ENCODE measurements at places on chromosomes 16 and 17.

- no peak for DNase-seq
These were observed 109.3 kb downstream of the IRX5 start for GRCh38 chr16:55039931-55040330.

GRCh38 chr16:81817789-81818567, 38.9 kb downstream of the PLCG2 start:
- DNase-seq: no peak

- no peak for DNase-seq
These were observed 77.3 kb upstream of the CDH5 start for GRCh38 chr16:66289051-66289680.

GRCh38 chr17:2624292-2624731, 30.9 kb downstream of the PAFAH1B1 start:
- DNase-seq: no peak

DNA sequence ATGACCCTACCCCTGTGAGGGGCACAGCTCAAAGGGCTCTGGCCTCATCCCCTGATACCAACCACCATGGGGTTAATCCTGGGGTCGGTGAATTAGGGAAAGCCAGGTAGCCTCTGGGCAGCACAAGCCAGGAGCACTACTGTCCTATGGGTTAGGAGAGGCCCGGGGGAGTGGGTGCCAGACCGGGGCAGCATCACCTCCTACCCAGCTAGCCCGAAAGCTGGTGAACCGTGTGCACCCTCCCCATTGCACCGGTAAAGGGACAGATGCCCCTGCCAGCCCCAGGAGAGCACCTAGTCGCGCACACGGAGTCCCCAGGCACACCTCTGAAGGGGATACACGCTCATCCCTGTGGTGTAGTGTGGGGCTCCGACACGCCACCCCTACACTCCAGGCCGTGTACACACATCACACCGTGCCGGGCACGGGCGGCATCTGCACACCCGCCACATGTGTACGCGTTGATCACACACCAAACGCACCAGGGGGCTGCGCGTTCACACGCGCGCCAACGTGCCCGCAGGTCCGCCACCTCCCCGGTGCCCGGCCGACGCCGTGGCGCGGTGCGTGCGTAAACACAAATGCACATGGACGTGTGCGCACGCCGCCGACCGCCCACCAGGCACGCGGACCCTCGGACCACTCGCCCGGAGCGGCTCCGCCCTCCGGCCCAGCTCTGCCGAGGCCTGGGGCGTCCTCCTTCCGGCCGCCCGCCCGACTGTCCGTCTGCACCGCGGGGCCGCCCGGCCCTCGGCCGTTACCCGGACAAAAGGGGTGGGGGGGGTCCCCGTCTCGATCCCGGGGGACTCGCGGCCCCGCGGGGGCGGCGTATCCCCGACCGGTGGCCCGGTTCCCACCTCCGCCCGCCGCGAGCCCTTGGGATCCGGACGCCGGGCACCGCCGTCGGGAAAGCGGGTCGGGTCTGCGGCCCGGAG, 785 bp downstream of the UBALD1 start:
- peak; percentile 39 for DNase-seq

GRCh38 chr17:17063546-17064122, 21.4 kb downstream of the MPRIP start:
- no peak for DNase-seq

- DNase-seq: no peak
These were observed 7.0 kb upstream of the ODF4 start for GRCh38 chr17:8332688-8333087.

GRCh38 chr16:49456763-49457162, 83.2 kb downstream of the C16orf78 start:
- no peak for DNase-seq

DNA sequence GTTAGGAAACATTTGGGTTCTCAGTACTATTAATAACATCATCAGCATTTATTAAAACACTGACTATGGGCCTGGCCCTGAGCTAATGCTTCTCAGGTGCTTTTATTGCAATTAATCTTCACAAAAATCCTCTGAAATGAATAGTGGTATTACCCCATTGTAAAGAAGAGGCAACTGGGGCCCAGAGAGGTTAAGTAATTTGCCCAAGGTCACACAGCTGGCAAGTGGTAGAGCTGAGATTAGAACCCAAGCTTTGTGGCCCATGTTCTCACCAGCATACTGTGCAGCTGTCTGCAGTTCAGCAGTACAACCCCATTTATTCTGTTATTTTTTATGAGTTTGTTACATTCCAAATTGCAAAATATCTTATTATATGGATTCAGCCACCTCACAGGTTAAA, 82.3 kb downstream of the TBC1D16 start:
- DNase-seq: no peak

GRCh38 chr16:72807245-72807644, 240.7 kb downstream of the ZFHX3 start:
- no peak for DNase-seq

- peak; percentile 47 for DNase-seq
These were observed 2.3 kb upstream of the CCDC182 start for GRCh38 chr17:57747221-57748017.

GRCh38 chr17:54694287-54694887, 206.3 kb upstream of the TOM1L1 start:
- DNase-seq: no peak

DNA sequence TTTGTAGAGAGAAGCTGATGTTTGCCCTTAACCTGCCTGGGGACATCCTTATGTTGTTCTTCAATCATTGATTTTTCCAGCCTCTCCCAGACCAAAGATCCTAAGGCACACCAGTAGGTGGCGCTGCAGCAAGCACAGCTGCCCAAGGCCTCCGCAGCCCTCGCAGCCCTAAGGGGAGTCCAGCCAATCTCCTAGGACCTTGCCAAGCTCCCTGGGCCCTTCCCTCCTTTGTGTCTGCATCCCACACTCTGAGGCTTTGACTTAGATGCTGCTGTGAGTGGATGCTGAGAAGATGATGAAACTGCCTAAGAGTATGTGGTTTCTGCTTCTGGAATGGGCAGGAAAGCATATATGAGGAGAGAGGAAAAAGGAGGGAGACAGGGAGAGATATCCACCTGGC, 47.1 kb downstream of the SPACA3 start:
- DNase-seq: no peak

- no peak for DNase-seq
These were observed 48.5 kb upstream of the IRF8 start for GRCh38 chr16:85850344-85850880.

DNA sequence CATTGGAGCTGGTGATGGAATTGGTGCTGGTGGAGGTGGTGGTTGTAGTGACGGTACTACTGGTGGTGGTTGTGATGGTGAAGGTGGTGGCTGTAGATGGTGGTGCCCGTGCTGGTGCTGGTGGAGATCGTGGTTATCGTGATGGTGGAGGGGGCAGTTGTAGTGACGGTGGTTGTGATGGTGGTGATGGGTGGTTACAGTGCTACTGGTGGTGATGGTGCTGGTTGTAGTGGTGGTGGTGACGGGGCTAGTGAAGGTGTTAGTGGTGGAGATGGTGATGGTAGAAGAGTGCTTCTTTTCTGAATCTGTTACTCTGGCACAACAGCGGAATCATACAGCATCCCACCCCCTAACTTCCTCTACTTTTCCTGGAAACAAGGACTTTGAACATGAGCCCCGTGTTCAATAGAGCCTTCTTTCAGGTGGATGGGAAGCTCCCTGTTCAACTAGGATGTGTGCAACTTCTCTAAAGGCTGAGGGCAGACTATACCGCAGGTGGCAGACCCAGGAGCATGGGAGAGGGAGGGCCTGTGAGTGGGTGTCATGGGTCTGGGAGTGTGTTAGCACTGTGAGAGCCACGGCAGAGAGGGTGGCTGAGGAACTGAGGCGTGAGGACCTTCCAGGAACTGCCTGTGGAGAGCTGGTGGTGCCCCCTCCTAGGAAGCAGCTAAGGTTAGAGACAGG, 8.2 kb downstream of the TBX21 start:
- no peak for DNase-seq

DNA sequence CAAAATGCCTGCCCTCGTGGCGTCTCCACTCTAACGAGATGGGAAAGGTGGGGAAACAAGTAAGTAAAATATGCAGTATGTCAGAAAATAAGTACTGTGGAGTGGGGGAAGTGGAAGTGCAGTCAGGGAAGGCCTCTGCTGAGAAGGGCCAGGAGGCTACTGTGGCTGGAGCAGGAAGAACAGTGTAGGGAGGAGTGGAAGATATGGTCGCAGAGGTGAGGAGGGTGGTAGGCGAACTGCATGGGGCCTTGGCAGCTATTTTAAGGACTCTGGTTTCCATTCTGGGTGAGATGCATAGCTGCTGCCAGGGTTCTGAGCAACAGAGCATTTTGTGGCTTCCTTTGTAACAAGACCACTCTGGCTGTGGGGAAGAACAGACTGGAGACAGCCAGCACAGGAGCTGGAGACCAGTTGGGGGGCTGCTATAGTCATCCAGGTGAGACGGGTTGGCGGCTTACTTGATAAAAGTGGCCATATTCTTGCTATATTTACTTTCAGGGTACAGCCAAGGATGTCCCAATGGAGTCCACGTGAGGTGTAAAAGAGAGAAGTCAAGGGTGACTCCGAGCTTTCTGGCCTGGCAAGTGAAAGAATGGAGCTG, 42.6 kb downstream of the CYTH1 start:
- DNase-seq: no peak

DNA sequence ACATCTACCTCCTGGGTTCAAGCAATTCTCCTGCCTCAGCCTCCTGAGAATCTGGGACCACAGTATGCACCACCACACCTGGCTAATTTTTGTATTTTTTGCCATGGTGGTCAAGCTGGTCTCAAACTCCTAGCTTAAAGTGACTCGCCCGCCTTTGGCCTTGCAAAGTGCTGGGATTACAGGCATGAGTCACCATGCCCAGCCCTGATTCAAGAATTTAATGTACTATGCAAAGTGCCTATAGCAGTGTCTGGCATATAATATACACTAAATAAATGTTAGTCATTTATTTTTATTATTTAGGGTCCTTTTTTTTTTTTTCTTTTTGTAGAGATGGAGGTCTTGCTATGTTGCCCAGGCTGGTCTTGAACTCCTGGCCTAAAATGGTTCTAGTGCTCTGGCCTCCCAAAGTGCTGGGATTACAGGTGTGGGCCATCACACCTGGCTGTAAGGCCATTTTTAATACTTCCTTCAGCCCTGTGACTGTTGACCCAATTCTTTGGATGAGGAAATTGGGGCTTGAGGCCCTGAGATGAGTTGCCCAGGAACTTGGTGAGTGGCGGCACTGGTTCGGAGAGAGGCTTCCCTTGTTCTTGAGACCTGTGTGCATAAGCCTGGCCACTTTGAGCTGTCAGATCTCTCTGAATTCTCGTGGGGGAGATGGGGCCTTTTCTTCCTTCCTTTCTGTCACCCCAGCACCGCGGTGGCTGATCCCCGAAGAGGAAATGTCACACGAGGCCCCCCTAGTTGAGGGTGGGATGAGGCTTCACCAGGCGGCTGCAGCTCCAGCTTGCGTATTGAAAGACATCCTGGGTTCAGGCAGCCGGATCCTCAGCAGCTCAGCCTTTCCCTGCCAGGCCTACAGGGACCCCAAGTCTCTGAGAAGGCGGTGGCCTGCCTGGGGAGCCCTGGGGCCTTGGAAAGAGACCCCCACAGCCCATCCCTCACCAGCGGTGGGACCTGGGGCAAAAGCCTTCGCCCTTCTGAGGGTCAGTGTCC, 38.7 kb downstream of the LAT start:
- peak; percentile 31 for DNase-seq

DNA sequence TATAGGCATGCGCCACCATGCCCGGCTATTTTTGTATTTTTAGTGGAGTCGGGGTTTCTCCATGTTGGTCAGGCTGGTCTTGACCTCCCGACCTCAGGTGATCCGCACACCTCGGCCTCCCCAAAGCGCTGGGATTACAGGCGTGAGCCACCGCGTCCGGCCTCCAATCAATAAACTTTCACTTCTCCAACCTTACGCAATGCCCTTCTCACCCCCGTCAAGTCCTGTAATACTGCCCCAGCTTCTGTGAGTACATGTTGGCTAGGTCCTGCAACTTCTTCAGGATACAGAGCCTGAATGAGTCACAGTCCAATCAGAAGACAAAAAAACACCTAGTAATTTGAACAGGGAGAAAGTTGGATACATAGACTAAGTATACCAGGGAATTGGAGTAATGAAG, 47.1 kb upstream of the PHOSPHO1 start:
- DNase-seq: no peak

- DNase-seq: no peak
These were observed 3.6 kb downstream of the PECAM1 start for GRCh38 chr17:64387145-64387473.

DNA sequence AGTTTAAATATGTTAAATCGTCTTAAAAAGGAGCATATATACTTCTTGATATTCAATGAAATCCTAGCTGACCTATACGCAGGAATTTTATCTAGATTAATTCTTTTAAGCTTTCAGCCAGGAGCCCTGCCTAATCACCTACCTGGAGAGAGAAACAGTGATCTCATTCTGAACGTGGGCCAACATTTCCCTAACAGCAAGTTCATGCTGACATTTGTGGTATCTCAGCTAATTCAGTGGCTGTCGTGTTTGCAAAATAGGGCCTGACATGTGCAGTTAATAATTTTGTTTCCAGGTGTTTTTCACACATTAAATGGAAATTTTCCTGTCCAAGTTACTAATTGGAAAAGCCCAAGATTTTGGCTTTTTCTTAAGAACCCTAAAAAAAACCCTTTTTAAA, 17.4 kb downstream of the KRT24 start:
- no peak for DNase-seq

DNA sequence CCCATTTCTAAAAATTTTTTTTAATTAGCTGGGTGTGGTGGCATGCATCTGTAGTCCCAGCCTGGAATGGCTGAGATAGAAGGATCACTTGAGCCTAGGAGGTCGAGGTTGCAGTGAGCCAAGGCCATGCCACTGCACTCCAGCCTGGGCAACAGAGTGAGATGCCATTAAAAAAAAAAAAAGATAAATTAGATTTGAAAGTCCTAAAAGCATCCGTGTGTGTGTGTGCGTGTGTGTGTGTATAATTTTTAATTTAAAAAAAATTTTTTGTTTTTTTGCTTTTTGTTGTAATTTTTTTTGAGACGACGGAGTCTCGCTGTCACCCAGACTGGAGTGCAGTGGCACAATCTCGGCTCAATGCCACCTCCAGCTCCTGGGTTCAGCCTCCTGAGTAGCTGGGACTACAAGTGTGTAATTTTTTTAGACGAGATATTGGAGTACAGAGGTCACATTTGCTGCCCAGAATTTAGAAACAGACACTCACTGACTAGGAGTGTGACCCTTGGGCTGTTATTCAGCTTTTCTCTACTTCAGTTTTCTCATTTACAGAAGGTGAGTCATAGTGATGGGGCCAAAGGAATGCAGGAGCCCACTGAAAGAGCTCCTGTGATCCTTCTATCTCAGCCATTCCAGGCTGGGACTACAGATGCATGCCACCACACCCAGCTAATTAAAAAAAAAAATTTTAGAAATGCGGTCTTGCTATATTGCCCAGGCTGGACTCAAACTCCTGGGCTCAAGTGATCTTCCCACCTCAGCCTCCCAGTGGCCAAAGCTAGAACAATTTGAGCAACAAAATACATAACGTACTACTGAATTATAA, 25.5 kb upstream of the TBX4 start:
- peak; percentile 65 for DNase-seq

- no peak for DNase-seq
These were observed 24.0 kb upstream of the ABCA5 start for GRCh38 chr17:69350911-69351310.

DNA sequence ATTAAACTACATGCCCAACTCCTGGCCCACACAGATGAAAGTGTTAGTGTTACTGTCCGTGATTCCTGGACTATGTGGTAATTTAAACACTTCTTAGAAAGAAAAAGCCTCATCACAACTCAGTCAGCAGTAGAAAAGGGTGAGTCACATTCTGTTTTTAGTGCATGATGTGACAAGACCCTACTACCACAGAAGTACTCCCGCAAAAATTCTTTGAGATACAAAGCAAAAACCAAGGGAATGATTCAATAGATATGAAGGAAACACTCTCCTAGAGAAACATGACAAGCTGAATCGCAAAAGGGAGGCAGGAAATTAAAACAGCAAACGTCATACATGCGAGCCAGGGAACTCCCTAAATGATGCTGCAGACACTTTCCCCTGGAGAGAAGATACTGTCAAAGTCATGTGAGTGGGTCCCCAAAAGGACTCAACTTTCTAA, 14.4 kb downstream of the SNN start:
- peak; percentile 96 for DNase-seq

All from fibroblast of skin of back (primary cell).